Activated CD4-positive, alpha-beta T cell treated with anti-CD3 and anti-CD28 coated beads, Interleukin-2, amount 50 U/mL, for 1 hour (primary cell): ENCODE measurements at places on chromosomes 12 and 14.

DNA sequence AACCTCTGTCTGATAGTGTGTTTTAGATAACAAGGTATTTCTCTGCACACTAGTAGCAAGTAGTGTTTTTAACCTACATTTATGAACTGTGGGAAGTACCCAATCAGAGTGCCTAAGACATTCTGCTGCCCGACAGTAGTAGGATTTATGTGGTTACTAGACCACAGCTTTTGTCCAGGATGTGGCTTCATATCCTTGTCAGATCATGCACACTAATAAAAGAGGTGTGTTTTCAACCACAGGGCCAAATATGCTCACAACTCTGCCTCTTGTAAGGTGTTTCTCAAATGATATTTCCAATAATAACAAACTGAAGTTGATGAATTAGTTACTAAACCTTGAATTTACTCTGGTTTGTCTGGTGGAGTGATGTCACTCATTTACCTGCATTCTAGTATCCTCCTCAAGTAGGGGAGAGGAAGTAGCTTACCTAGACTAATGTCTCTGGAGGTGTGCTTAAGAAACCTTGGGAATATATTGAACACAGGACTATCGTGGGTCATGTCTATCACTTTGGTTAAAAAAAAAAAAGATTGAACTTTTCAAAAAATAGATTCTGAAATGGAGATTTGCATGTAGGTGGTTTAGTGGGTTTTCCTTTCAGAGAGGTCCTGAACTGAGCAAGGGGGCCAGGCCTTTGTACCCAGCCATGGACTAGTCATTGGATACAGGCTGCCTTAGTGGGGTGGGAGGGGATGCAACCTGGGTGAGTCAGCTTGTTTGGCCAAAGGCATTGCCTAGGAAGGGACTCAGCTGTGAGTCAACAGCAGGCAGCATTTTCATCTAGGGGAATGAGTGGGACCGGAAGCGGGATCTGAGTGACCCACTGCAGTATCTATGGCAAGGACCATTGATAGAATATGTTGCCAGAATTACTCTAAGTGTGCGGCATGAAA is 14.1 kb downstream of the FBXW8 start:
- peak; percentile 22 for DNase-seq

DNA sequence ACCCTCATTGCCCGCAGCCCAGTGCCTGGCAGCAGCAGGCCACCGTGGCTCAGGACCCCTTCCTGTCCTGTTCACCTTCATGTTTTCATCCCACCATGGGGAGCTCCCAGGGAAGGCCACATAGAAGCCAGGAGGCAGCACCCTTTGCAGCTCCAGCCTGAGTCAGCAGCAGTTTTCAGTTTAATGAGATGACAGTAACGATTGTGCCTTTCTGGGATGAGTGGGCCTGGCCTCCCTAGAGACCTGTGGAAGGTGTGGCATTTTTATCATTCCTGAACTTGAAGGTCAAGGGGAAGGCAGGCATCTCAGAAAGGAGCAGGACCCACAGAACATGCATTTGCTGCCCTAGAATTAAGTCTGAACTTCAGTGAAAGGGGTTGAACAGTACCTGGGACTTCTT is 532.8 kb downstream of the FUT8 start:
- no peak for DNase-seq

DNA sequence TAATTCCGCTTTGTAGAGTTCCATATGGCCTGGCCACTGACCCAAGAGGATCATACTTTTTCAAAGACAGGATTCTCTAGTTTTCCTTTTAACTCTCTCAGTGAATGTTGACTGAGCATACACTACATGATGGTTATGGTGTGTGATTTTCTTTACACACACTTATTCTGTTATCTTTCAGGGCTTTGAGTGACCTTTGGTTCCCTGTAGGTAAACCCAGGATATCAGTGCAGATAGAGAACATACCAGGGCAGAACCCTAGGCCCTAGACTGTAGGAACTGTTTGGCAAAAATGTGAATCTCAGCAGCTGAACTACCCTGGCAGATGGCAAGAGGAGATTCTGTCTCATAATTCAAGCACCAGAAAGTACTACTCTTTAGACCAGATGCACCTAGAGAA is 159.6 kb downstream of the KCNA5 start:
- no peak for DNase-seq

DNA sequence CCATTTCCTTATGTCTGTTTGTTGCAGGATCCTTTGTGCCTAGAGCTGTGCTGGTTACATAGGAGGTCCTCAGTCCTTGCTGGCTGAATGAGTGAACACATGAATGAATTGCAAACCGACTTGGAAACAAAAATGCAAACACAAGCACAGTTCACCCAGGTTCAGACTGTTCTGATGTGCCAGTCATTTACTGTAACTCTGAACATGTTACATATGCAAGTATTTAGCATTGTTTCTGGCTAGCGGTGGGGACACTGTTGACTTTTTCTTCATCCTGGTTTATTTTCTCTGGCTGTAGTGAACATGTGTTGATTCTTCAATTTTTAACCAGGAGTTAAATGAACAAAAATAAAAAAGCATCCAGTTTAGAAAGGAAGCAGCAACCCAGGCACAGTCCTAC is 33.4 kb downstream of the TSPAN9 start:
- no peak for DNase-seq

GRCh38 chr12:10736463-10736862 is 13.3 kb upstream of the YBX3 start:
- DNase-seq = no peak

DNA sequence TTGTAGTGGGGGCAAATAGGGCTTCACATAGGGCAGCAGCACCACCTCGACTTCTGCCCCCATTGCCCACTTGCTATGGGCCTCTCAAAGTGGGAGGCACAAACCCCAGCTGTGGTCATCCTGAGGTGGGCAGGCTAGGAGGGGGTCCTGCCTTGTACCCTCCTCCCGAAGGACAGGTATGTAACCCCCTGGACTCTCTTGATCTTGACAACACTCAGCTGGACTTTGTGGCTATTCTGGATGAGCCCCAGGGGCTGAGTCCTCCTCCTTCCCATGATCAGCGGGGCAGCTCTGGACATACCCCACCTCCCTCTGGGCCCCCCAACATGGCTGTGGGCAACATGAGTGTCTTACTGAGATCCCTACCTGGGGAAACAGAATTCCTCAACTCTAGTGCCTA is 8.0 kb downstream of the ARHGAP9 start:
- no peak for DNase-seq
